ENCODE measurements at places on chromosomes 6 and 20.

GRCh38 chr6:50543666-50544065 is 169.7 kb upstream of the TFAP2D start:
- no peak for DNase-seq

GRCh38 chr6:123171341-123172115 is 175.5 kb downstream of the CLVS2 start:
- no peak for DNase-seq

GRCh38 chr20:57415771-57416170 is 24.6 kb downstream of the RBM38 start:
- DNase-seq: no peak

DNA sequence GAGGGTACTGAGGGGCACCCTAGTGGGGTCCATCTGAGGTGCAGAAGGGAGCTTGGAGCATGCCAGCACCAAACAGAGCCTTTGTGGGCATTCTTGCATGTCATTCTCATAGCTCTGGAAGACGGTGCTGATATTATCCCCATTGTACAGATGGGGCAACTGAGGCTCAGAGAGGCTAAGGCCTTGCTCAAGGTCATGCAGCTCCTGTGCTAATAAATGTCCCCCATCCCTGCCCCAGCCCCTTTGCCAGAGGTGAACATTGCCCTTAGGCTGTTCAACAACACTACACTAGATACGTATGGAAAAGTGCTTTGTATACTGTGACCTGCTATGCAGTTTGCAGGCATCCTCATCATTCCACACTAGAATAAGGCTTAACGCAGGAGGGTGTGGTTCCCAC is 5.5 kb upstream of the EPB41L1 start:
- no peak for DNase-seq

DNA sequence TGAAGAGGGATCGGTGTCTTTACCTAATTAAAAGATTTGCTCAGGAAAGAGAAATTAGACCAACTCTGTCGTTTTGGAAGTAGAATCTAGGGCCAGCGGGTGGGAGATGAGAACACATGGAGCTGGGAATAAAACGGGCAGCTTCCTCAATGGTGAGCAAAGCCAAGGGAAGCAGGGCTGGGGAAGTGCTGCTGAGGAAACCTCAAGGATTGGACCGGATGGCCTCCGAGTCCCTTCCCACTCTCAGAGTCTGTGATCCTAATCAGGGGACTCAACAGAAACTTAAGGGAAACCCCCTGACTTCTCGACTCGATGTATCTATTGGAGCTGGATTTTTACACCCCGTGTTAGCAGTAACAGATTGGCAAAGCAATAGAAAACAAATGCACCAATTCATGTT is 10.8 kb downstream of the GCNT2 start:
- DNase-seq: no peak

DNA sequence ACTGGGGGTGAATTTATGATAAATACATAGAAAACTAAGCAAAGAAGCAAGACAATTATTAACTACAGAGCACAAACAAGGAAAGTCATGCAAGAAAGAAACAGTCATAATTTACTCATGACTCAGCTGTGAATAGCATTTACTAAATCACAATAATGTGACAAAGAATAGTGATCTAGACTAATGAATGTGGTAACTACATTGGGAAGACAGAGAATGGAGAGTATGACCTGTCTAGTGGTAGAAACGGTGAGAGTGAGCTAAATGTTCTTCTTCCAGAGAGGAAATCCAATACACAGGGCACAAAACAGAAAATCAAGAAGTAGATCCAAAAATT is 153.5 kb upstream of the DST start:
- no peak for DNase-seq

DNA sequence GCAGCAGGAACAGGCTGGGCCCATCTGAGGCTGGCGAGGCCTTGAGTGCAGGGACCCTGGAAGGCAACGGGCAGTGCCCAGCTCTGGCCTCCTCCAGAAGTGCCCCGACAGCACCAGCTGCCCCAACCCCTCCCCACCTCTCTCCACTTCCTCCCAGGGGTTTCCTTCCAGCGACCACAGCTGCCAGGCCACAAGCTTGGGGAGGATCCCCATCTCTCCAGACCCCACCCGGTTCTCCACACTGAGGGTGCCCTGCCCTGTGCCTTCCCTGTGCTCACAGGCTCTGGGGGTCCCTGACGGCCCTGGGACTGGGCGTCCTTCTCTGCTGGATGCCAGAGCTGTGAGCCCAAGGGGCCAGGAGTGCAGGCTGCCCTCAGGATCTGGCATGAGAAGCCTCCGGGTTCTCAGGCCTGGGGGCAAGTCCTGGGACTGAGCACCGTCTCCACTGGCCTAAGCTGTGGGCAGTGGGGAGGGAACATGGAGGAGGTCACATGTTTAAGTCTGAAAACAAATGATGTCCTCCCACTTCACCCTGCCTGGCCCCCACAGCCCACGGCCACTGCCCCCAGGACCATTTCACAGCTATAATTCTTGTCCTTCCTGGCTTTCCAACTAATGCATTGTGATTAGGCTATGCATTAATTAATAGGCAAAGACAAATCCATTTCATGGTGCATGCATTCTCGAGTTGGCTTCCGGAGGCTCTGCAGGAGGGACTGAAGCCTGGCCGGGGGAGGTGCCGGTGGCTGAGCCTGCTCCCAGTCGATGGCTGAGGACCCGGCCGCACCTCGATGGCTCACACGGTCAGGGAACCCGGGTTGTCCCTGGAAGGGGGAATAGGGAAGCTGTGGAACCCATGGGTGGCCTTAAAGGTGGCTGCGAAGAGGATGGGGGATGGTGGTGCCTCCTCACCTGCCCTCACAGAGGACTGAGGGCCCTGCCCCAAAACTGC is 24.4 kb downstream of the BHLHE23 start:
- no peak for DNase-seq

- no peak for DNase-seq
Observed at GRCh38 chr20:62346398-62347150, 20.5 kb downstream of the LAMA5 start.

DNA sequence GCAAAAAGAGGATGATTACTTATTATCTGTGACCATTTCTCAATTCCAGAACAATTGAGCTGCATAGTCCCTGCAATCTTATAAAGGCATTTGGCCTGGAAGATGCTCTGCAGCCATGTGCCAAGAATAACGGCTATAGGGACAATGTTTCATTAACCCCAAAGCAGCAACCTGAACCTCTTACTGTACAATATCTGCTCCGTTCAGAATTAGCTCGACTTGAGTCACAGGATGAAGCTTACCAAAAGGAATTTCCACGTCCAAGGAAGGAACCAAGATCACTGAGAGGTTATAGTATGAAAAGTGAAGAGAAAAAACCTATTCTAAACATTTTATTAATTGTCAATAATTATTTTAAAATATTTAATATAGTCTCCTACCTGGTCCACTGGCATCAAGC is 167.3 kb upstream of the GMDS start:
- DNase-seq: no peak

DNA sequence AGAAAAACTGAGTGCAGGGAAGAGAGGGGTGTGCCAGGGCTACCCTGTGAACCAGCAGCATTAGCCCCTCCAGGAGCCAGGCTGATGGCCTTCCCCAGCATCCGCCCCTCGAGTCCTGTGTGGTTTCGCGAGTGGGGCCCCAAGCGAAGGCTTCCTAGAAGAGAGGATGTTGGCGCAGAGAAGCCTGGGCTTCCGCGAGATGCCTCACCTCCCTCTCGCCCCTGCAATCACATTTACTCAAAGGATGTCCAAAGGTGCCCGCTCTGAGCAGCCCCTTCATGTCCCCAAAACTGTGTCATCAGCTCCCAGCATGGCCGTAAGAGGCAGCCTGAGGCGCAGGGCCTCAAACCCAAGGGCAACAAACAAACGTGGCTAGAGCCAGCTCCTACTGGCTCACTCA is 111.7 kb downstream of the PREX1 start:
- no peak for DNase-seq

GRCh38 chr6:151442371-151442770 is 9.6 kb downstream of the RMND1 start:
- no peak for DNase-seq

DNA sequence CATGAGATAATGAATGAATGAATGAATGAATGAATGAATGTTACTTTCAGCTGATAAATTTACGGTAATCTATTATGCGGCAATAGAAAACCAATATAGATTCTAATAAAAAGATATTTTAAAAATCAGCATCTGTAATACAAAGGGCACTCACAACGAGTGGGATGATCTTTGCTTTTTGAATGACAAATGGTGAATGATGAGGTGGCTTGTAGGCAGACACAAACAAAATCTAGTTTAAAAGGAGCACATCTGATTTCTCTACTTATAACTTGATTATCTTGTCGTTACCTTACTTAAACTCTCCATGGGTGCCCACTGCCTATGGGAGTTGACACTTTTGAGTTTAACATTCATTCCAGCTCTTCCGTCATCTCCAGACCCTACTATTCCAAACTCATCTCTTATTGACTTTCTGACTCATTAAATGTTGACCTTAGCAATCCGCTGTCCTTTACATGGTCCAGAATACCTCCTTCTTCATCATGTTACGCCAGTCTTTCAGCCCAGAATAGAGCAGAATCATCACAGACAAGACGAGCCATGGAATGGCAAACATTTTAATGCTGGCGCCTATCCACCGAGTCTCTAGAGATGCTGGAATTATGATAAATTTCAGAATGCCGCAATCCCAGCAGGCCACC is 41.3 kb downstream of the NHLRC1 start:
- DNase-seq: no peak

DNA sequence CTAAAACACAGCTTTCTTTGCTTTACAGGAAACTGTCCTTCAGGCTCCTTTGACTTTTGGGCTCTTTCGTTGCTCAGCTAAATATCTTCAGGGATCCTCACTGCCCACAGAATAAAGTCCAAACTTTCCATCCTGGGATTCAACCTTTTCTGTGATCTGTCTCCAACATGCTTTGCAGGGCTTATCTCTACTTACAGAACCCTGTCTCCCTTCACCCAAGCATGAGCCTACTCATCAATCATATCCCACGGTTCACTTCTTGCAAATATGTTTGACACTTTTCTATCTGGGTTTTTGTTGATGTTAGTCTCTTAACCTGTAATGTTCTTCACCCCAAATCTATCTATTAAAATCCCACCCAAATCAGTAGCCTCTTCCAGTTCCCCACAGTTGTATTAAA is 327.3 kb upstream of the RNF24 start:
- no peak for DNase-seq

DNA sequence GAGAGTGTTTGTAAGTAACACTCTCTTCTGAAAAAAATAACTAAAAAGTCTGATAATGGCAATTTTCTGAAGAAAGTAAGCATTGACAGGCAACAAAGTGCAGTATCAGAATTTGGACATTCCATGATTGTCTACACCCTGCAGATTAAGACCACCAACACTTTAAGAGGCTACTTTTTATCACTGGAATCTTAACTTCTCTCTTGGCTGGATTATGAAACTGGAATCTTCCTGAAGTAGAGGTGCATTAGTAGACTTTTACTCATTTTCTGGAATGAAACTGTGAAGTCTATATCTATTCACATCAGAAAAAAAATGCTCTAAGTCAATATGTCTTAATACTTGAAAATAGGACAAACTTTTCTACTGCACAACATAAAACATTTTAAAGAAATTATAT is 547.5 kb downstream of the COL12A1 start:
- DNase-seq: no peak

- no peak for DNase-seq
Observed at GRCh38 chr20:47489448-47489872, 12.2 kb upstream of the NCOA3 start.

DNA sequence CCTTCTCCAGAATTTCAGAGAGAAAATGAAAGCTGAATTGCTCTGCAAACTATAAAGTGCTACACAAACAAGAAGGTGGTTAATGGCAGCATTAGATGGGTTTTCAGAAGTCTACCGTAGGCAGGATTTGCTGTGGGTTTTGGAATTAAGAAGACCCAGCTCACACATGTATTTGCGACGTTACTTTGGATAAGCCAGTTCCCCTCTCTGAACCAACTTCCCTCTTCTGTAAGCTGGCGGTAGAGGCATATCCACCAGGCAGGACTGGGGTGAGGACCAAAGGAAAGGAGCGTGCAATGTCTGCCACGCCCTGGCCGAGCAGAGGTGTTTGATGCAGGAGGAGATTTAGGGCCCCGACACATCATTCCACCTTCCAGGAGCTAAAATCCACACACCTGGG is 6.9 kb downstream of the RSPO4 start:
- DNase-seq: no peak

GRCh38 chr6:53728570-53729194 is 63.1 kb upstream of the KLHL31 start:
- no peak for DNase-seq

DNA sequence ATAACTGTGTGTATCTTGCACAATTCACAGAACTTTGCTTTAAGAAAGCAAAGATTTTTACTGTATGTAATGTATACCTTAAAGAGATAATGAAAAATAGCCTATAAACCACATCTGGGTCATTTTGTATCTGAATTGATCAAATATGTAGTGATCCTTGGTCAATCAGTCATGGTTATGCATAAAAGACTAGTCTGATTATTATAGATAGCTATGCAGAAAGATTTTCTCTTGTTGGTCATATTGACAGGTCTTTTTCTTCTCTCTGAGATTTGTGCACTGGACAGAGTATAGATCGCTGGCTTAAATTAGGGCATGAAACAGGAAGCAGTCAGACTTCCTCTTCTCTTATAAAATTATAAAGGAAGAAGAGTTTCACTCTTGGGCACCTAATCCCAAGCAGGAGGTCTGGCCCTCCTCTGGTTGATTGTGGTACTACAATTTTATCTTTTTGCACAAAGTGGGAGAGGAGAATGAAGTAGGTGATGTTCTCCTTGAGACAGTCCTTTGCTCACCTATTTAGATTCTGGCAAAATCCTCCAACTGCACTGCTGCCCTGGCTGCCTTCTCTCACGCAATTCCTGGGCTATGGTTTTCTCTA is 380.9 kb upstream of the RGS17 start:
- DNase-seq: peak; percentile 8

DNA sequence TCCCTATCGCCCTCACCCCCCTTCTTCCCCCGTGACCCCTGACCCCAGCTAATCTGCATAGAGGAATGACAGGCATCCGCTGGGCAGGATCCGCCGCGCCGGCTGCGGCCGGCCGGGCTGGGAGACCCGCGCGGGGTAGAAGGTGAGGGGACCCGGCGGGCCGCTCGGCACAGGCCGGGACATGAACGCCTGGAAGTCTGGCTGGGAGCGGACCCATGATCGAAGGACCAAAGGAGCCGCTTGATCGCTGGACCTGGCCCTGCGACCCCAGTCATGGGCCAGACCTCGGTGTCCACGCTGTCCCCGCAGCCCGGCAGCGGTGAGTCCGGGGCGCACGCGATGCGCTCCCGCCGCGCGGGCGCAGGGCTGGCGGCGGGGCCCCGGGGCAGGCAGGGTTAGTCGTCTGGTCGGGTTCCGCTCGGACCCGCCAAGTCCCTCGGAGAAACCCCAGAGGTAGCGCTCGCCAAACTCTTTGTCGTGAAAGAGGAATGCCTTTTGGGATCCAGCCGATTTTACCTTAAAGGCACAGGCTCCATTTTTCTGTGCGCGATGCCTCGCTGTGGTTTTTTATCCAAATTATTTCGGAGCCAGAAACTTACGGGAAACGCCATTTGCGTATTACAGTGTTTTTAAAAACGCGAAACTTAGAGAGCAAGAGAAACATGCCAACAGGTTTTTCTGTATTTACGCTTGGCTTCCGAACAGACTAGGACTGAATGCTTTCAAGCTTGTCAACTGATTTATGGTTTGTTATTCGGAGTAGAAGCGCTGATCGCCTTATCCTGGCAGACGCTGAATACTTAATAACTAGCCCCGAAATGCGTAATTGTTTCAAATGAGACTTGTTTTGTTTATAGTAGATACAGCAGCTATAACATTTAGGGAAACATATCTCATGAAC is at the start of gene PHACTR2:
Gene PHACTR2 (plus strand): TSS at position 75 of the 901 bp plus-strand sequence. CDS start 199 bp downstream, at position 274.
- no peak for DNase-seq
